ENCODE measurements at places on chromosomes 1 and 21.

DNA sequence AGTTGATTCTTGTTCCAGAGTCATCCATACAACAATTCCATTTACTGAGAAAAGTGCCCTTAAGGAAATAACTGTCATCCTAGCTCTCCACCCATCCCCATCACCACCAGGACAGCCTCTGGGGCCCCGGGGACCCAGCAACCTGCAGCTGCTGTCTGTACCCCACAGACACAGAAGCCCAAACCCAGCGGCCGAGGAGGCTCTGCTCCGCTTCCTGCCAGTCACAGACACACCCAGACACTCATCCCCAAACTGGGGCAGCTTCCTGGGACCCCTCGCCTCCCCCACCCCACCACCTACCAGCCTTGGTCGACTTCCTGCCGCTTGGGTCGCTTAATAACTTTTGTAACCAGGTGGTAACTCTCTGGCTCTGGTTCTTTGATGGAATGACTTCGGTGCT lies 121.6 kb upstream of the SLC25A33 start:
- DNase-seq = no peak

- peak; percentile 3 for DNase-seq
Observed at GRCh38 chr1:71494163-71494562, 413.3 kb upstream of the ZRANB2 start.

- no peak for DNase-seq
Observed at GRCh38 chr1:43441166-43441893, 12.4 kb downstream of the HYI start.

- DNase-seq = no peak
Observed at GRCh38 chr1:27562534-27563340, 41.2 kb downstream of the AHDC1 start.

DNA sequence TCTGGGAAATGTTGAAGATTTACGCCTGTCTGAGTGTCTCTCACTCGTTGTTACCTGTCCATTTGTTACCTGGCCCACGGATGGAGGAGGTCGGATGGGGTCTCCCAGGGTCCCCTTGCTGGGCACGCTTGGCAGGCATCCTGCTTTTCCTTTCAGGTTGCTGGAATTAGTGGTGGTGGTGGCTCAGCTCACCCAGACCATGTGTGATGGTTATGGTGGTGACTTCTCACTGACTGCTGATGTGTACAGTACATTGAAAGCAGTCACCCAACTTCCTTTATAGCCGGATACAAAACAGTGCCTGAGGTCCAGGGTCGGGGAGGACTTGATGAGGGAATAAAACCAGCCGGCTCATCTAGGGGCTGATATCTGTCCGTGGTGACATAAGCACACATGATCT lies 19.5 kb downstream of the MAPKAPK2 start:
- DNase-seq = no peak

DNA sequence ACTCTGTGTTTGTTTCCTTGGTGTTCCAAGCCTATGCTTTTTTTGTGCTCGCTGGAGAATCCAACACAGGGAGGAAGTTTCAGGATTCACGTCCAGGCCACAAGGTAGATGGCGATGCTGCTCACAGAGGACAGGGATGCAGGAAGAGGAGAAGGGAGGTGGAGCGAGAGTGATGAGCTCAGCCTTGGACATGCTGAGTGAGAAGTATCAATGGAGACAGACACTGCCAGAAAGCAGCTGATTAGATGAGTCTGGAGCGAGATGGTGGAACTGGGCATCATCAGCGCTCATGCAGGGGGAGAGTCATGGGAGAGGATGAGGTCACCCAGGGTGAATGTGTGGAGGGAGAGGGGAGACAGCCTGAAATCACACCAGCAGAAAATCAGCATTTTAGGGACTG lies 110.0 kb downstream of the GLUL start:
- DNase-seq = no peak

DNA sequence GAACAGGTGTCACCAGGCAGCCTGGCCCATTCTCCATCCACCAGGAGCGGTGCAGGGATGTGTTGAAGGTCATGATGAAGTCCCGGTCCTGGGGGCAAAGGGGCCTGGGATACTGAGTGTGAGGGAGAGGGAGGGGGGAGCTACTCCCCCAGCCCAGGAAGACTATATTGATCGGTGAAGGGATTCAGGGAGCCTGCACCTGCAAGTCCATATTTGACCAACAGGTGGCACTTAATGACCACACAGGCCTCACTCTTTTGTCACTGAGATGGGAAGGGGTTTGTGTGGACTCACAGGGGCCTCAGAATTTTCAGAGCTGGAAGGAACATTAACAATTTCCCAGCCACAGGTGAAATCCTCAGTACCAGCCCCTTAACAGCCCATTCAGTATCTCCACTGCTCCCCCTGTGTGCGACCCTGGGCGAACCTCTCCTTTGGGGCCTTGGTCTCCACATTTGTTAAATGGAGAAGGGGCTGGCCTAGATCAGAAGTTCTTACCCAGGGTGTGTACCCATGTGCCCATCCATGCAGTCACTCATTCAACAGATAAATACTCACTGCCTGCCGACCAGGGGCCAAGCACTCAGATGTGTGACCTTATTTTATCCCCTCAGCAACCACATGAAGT lies 55.6 kb downstream of the NKAIN1 start:
- DNase-seq = peak; percentile 29

- DNase-seq = no peak
Observed at GRCh38 chr21:45994759-45995685, 13.5 kb downstream of the COL6A1 start.

- peak; percentile 23 for DNase-seq
Observed at GRCh38 chr21:28148400-28149064, 844.1 kb downstream of the LTN1 start.

DNA sequence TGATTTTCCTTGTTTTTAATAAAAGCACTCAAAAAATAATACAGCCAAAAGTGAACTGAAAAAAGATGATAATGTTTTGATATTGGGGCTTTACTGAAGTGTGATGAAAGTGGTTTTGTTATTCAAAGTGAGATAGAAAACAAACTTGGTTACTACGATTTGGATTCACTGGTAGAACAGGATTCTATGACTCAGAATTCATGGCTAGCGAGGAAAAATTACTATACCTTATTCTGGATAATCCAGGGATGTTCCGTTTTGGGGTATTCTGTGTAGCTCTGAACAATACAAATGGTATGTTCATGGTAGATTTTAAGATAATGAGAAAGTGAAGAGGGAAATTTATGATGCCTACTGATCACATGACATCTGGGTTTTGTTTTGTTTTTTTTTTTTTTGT lies 117.7 kb downstream of the NRDC start:
- DNase-seq = no peak

DNA sequence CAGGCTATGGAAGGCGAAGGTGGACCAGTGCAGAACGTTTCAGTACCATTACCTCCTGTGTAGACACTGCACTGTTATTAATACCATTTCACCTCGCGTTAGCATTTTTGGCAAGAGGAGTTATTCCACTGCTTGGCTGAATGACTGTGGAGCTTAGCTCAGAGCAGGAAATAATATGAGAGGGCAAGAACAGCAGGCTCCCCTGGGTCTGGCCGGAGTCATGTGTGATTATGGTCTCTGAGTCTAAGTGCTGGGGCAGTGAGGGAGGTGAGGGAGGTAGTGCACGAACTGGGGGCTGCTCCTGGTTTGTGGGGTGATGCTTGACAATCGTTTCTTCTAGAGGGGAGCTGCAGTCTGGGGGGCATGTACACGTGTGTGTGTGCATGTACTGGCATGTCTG lies 82.9 kb downstream of the MDM4 start:
- DNase-seq = no peak

- DNase-seq = no peak
Observed at GRCh38 chr1:208269338-208269666, 25.1 kb upstream of the PLXNA2 start.

- no peak for DNase-seq
Observed at GRCh38 chr1:38577385-38577784, 282.2 kb downstream of the RRAGC start.

DNA sequence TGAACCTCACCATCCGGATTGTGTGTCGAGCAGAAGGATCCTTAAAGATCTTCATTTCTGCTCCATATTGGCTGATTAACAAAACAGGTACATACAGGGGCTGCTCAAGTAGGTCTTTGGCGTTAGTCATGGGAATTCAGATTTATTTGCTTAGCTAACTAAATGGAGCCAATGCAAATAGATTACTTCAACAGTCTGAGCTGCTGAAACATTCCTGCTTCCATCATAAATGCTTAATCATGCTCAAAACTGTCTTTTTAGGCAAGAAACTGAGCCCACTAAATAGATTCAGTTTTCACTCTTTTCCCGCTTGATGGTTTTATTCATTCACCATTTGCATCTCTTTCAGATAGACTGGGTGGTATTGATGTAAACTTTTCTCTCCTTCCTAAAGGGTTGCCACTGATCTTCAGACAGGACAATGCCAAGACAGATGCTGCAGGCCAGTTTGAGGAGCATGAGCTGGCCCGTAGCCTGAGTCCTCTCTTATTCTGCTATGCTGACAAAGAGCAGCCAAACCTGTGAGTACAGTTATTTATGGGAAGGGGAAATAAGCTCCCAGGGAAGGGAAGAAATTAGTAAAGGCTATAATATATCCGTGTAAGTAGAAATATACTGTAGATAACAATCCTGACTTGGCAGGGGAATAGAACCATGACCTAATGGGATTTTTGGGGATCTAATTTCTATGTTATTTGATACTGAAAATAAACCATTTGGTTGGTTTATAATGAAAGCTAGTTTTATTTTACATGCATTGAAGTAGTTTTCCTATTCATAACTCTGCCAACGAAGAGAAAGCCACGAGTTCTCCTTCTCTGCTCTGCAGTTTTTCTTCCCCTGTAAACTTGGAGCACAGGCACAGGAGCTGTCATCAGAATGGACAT lies 126.4 kb downstream of the VPS13D start:
- DNase-seq = peak; percentile 67

- peak; percentile 73 for DNase-seq
Observed at GRCh38 chr1:12075195-12076114, 12.4 kb downstream of the TNFRSF8 start.

GRCh38 chr1:214579183-214579582 lies 23.8 kb upstream of the CENPF start:
- DNase-seq = no peak

GRCh38 chr1:244945109-244945671 lies 80.8 kb upstream of the HNRNPU start:
- no peak for DNase-seq

GRCh38 chr1:184405094-184405800 lies 18.4 kb downstream of the C1orf21 start:
- no peak for DNase-seq

GRCh38 chr1:110005971-110006370 lies 21.4 kb downstream of the AHCYL1 start:
- DNase-seq = peak; percentile 51

GRCh38 chr1:20521960-20522861 lies 14.3 kb upstream of the MUL1 start:
- DNase-seq = peak; percentile 74

- DNase-seq = no peak
Observed at GRCh38 chr1:26289158-26290059, 9.5 kb downstream of the SH3BGRL3 start.

DNA sequence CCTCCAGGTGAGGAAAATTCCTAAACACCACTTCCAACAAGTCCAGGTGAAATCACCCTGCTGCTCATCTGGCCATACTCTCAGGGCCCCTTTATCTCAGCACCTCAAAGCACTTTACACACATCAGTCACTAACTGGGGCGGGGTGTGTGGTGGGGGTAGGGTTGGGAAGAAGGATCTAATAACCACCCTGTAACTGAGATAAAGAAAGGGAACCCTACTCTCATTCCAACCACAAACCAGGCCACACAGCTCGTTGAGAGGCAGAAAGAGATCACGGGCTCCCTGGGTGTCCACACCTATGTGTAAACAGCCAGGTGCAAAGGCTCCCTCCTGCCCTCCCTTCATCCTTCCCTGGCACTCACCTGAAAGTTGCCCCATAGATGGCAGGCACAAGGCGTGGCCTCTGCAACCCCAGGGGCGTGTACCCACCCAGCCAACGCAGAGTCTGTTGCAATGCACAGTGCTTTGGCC lies 20.4 kb downstream of the GPR161 start:
- DNase-seq = no peak

GRCh38 chr1:116521186-116521585 lies 49.6 kb downstream of the CD58 start:
- DNase-seq = peak; percentile 95

DNA sequence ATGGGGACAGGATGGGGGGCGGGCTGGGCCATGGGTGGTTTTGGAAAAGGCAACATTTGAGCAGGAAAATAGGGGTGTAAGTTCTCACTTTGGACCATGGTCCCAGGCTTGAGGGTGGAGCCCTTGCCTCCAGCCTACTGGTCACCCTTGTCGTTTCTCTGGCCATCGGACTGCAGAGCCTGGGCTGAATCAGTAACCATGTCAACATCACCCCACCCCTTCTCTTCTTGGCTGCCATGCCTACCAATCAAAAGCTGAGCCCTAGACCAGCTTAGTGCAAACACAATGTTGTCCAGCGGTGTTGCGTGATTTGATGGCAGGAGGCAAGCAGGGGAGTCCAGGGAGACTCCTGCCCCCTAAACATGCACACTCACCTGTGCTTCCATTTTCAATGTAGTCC lies 231.0 kb upstream of the KAZN start:
- no peak for DNase-seq

- DNase-seq = no peak
Observed at GRCh38 chr1:168960595-168960994, 145.9 kb upstream of the ATP1B1 start.

DNA sequence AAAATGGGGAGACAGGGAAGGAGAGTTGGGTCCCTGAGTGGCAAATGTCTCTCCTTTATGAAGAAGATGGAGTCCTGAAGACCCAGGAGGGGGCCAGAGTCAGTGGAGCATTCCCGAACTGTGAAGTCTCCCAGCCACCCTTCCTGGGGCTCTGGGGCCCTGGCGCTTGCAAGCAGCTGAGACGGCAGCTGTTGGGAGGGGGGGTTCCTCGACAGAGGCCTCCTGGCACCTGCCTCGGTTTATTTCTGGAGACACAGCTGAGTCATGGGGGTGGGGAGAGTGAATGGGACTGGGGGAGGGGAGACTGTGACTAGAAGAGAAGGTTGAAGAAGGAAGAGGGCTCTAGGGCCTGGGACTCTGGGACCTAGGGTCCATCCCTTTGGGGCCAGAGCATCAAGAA lies 14.0 kb downstream of the NES start:
- DNase-seq = no peak

- DNase-seq = peak; percentile 23
Observed at GRCh38 chr1:229557200-229557850, 1.2 kb downstream of the ABCB10 start.

- peak; percentile 7 for DNase-seq
Observed at GRCh38 chr1:229509576-229509975, 1.4 kb upstream of the NUP133 start.

GRCh38 chr1:14222086-14222485 lies 376.4 kb upstream of the KAZN start:
- DNase-seq = no peak

DNA sequence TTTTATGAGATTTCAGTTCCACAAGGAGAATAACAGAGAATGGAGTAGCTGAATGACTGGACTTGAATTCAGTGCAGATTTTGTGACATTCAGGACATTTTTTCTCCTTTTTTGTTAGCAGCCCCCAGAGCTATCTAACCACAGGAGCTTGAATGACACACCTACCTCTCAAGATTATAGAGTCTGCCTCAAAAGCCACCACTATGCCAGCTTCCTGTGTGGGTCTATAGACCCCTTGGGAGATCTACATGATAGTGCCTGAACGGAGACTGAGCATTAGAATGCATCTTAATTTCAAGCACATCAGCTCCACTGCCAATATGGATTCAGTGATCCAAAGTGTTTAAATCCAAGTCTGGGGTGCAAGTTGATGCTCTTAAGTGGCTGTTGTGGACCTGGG lies 74.4 kb upstream of the ZNF648 start:
- DNase-seq = no peak

GRCh38 chr1:199123615-199124014 lies 484.8 kb downstream of the PTPRC start:
- DNase-seq = peak; percentile 54

- peak; percentile 18 for DNase-seq
Observed at GRCh38 chr1:14778898-14779865, 180.7 kb downstream of the KAZN start.
